ENCODE measurements at places on chromosomes 12 and 14.

DNA sequence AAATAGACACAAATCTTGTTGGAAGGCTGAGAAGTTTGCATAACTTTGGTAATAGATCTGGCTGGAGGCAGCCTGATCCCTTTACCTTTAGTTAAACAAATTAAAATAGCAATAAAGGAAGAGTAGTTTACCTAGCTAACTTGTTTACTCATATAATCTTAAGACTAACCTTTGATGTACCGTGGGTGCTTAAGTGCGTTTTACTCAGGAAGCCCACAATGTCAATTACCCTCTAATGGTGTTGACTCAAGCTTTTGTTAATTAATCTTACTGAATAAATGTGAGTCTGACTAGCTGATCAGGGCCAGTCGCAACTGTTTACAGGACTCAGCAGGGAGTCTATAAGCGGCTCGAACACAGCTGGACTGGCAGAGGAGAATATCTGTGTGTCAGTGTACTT is 51.5 kb downstream of the FAR2 start:
- DNase-seq, result no peak

DNA sequence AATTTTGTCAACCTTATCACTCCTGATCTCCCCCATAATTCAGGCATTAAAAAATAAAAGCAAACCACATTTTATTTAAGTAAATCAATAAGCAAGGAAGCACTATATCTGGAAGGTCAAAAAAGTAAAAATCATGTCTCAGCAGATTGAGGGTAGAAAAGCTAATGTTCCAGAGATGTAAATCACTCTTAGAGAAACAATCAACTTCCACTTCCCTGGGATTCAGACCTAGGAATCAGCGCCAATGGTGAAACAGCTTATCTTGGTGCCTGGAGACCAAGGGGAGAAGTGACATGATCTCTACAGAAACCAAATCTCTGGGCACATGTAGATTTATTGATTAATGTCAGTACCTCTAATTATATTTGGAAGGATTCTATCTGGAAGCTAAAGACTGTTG is 10.9 kb upstream of the SNX6 start:
- no peak for DNase-seq

GRCh38 chr12:52022841-52023181 is 16.1 kb downstream of the TAMALIN start:
- DNase-seq, result no peak

DNA sequence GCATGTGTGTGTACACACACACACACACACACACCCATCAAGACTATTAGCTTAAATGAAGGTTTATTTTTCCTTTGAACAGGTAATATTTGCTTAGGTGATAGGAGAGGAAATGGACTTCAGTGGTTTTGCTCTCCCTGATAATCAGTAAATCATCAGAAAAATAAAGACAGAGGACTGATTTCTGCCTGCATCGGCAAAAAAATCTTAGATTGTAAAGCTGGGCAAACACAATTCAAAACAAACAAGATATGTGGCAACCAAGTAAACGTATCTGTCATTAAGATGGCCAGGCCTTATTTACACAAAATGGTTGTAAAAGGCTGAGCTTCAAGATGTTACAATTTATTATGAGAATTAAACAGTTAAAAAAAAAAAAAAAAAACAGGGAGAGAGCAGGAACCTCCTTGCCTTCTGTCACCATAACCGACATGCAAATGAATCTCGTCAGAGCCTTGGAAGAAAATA is 31.3 kb downstream of the PRKD1 start:
- DNase-seq, result no peak

- no peak for DNase-seq
Observed at GRCh38 chr14:106414464-106414863, 888.1 kb downstream of the TMEM121 start.

- no peak for DNase-seq
Observed at GRCh38 chr14:73878436-73878835, 8.2 kb upstream of the ZNF410 start.

- no peak for DNase-seq
Observed at GRCh38 chr12:121217761-121218160, 7.8 kb downstream of the P2RX4 start.

GRCh38 chr12:121439715-121440114 is 39.8 kb downstream of the RNF34 start:
- no peak for DNase-seq

- DNase-seq, result no peak
Observed at GRCh38 chr14:56487090-56487667, 92.4 kb upstream of the TMEM260 start.

All from stimulated activated CD8-positive, alpha-beta memory T cell treated with anti-CD3 and anti-CD28 coated beads, Interleukin-4, amount 100 ng/mL, for 4 hours (primary cell).